ENCODE measurements at places on chromosomes 6 and 20. TPM values are rescaled to one million over a fixed set of nuclear protein-coding genes. Genes with fewer than 3 reads are reported as not detected.

LAMA5 gene
- 34.5 TPM for total RNA-seq

RIMS1 gene
- total RNA-seq = 1.8 TPM

PRSS35 gene
- total RNA-seq = 1.3 TPM

PACRG gene
- total RNA-seq = 1.1 TPM

ZNF76 gene
- 26.4 TPM for total RNA-seq

EFCAB8 gene
- total RNA-seq = 1.1 TPM

CEP43 gene
- 23.3 TPM for total RNA-seq

ARG1 gene
- not detected for total RNA-seq

B3GALT4 gene
- total RNA-seq = 3.8 TPM

PDSS2 gene
- total RNA-seq = 7.9 TPM

BPIFB4 gene
- 2.1 TPM for total RNA-seq

HDGFL1 gene
- total RNA-seq = not detected
